Activated T-helper 9 cell treated with anti-CD3 and anti-CD28 coated beads, Interleukin-2, amount 50 U/mL, for 16 hours (primary cell): ENCODE measurements at places on chromosomes 11 and 22.

GRCh38 chr11:2929531-2929949 is 320 bp upstream of the PHLDA2 start:
- DNase-seq: peak; percentile 52

- DNase-seq: no peak
Observed at GRCh38 chr11:126742582-126742981, 258.0 kb downstream of the KIRREL3 start.

DNA sequence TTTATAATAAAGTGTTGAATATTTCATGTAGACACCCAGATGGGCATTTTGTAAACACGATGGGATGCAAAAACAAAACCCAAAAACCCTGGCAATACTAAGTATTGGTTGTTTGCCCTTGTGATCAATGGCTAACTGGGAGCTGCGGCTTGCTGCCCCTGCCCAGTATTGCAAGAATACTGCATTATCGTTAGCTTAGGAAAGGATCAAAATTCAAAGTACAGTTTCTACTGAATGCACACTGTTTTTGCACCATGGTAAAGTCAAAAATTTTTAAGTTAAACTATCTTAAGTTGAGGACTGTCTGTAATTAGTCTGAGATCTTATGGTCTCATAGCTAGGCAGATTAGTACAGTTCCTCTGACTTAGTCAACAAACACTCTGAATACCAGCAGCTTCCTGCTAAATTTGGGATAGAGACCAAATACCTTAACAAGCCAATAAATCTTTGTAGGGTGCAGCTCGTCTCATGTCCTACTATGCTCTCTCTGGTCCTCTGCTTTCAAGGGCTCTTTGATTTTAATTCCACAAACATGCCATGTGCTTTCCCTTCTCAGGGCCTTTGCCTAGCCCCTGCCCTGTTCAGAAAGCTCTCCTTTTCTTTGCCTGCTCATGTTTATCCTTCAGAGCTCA is 4.0 kb downstream of the CCDC90B start:
- DNase-seq: no peak

- no peak for DNase-seq
Observed at GRCh38 chr11:76293189-76293631, 86.9 kb upstream of the WNT11 start.

DNA sequence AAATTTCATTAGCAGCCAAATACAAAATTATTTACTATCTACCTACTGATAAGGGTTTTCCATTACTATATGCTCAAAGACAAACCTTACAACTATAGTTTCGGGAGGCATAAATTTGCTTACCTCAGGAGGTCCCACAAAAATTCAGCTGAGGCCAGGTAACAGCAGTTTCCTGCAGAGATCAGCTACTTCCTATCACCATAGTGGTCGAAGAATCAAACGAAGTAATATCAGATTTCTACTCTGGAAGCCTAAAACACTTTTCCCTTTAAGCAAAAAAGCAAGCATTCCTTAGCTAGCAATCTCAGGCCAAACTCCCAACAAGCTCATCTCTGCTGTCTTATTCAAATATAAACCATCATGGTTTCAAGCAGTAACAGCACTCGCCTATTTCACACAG is 3.1 kb downstream of the NAP1L4 start:
- no peak for DNase-seq

- DNase-seq: no peak
Observed at GRCh38 chr22:17411213-17411612, 42.0 kb downstream of the CECR2 start.

DNA sequence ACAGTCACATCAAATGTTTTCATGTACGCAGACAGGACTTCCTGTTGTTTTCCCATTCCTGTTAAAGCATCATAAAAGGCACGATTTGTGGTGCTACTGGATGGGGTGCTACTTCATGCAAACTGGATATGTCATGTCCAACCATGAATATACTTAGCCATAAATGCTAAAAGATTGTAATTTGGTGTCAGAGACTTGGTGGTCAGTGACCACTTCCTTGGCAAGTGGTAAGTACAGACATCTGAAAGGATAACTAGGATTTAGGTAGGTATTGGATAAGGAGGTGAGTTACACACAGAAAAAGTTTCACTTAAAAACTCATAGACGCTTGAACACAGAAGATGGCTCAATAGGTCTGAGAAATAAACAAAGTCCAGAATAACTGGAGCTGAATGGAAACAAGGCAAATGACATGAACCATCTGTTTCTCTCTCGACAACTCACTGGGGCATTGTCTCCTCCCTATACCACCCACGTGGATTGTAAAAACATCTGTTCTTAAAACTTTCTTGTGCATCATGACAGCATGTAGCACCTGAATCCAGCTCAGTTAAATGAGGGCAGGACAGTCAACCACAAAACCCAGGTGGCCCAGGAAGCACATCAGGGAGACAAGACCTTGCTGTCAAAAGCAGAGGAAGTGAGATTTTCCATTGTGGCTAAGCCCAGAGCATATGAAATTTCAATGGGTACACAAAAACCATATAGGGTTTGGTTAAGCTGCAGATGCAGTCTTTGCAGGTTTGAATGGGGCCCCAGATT is 22.1 kb upstream of the IGLL5 start:
- no peak for DNase-seq

DNA sequence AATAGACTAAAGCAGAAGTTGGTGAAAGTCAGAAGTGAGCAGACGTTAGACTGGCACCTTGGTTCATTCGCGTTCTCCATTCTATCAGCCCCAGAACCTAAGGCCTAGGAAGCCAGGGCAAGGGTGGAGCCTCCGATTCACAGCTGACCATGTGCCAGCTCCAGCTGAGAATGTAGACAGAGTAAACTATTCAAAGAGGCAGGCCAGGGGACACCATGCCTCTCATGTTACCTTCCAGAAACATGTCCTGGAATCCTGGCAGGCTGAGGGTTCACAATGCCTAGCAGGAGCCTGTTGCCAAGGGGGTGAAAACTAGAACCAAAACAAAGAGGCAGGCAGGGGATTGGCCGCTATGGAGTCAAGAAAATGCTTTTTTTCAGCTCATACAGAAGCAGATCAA is 224.4 kb upstream of the POU2AF2 start:
- DNase-seq: no peak

DNA sequence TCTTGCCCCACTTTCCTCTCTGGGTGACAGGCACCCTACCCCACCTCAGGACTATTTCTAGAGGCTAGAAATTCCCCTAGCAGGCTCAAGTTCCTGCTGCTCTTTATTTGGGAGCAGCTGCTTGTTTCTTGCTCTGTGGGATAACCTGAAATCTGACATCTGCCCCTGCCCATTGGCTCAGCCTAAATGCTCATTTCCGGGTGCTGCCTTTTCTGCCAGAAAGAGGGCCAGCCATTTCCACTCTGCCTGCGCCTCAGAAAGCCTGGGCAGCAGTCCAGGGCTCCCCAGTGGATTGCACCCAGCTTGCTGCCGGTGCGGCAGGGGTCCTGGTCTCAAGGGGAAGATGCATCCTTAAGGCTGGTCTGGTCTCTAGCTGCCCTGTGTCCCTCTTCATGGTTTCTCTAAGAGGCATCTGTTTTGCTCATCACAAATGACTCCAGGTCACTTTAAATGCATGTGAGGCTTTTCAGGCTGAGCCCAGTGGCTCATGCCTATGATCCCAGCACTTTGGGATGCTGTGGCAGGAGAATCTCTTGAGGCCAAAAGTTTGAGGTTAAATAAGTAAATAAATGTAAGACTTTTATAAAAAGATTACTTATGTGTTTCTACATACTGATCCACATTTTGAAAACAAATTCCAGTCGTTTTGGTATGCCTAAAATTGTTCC is 10.3 kb upstream of the PNPLA5 start:
- DNase-seq: no peak

GRCh38 chr11:25625094-25625493 is 706.8 kb upstream of the ANO3 start:
- DNase-seq: no peak

- no peak for DNase-seq
Observed at GRCh38 chr11:74636630-74637184, 44.3 kb downstream of the POLD3 start.

DNA sequence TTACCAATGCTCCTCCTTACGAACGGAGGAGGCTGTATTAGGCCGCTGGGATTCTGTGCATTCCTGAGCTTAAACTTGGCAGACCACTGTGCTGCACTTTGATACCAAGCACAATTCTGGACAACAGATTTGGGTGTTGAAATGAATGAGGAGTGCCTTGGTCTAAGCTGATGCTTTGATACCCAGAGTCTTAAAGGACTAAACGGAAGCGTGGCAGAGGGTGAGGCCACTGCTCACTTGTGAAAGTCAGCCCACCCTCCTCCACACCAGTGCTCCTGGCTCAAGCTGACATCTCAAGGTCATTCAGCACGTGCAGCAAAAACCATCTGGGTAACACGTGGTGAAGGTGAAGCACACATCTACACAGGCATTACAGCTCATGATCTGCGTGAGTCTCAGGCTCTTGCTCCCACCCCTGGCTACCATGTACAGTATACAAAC is 85.9 kb downstream of the MICAL3 start:
- DNase-seq: no peak

DNA sequence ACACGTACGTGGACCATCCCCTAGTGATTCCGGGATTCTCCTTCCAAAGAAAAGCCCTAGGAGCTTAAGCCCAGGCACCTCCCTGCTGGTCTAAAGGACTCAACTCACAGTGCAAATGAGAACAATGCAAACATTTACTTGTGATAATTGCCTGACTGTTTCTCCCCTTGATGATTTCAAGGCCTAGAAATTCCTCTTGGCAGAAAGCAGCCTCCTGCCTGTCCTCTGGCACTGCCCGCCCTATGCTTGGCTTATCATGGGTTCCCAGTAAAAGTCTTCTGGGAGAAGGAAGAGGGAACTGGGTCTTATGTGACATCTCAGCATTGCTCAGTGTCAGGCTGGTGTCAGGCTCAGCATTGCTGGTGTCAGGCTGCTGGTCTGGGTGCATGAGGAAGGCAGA is 351.8 kb downstream of the SHANK2 start:
- DNase-seq: no peak

DNA sequence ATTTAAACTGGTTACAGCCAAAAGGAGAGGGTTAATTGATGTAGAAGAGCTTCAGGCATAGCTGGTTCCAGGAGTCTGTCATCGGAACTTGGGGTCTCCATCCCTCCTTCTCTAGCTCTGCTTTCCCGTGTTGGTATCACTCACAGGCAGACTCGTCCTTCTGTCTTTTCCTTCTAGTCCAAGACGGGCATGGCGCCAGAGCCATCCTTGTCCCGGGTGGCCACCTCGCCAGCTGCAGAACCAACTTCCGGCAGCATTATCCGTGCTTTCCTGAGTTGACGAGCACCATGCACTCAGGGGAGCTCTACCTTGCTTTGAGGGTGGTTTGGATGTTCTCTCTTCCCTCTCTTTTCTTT is 14.7 kb downstream of the LINC01488 start:
- no peak for DNase-seq

DNA sequence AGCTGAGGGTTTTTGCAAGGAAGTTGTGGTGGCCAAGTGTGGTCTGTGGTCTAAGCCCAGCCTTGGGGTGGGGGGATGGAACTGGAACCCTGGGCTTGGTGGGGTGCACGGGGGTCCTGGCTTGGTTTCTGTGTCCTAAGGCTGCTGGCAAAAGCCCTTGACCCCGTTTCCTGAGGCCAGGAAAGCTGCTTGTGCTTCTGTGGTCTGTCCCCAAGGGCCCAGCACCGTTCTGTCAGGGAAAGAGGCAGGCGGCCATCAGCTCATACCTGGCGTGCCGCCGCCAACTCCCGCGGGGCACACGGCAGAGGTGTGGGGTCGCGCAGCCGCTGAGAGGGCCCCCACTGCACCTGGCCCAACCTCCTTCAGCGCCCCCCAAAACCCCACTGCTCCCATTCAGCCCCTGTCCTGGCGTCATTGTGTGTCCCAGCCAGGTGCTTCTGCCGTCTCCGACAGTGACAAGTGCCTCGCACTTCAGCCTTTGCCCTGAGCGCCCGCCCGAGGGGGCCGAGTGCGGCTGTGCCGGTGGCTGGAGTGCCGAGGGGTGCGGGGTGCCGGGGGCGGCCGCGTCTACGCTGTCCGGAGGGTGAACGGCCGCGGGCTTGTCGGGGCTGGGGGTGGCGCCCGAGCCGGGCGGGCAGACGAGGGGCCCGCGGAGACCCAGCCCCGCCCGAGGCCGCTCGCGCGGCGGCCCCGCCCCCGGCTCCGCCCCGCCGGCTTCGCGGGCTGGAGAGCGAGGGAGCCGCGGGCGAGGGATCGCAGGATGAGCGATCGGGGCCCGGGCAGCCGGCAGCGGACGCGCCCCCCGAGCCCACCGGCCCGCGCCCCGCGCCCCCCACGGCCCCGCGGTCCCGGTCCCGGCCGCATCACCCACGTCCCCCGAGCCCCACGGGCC is at the start of gene CNIH2:
Gene CNIH2 (plus strand): TSS at position 705 of the 892 bp plus-strand sequence. CDS start 282 bp downstream, outside the sequence.
- DNase-seq: no peak

- DNase-seq: no peak
Observed at GRCh38 chr11:123168955-123169484, 26.0 kb downstream of the CLMP start.

DNA sequence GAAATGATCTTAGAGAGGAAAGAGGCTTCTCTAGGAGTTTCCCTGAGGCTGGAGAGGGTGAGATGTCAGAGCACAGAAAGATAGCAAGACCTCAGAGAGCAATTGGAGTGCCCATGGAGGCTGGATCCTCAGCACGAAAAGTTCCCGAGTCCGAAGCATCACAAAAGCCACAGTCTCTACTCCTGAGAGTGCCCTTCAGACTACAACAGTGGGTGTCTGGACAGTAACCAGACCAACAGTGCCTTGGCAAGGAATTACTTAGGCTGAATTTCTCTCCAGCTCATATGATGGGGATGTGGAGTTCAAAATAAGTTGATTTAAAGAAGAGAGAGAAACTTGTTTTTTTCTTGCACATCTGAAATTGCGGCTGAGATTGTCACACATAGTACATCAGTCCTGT is 31.9 kb upstream of the PSMA1 start:
- DNase-seq: no peak

DNA sequence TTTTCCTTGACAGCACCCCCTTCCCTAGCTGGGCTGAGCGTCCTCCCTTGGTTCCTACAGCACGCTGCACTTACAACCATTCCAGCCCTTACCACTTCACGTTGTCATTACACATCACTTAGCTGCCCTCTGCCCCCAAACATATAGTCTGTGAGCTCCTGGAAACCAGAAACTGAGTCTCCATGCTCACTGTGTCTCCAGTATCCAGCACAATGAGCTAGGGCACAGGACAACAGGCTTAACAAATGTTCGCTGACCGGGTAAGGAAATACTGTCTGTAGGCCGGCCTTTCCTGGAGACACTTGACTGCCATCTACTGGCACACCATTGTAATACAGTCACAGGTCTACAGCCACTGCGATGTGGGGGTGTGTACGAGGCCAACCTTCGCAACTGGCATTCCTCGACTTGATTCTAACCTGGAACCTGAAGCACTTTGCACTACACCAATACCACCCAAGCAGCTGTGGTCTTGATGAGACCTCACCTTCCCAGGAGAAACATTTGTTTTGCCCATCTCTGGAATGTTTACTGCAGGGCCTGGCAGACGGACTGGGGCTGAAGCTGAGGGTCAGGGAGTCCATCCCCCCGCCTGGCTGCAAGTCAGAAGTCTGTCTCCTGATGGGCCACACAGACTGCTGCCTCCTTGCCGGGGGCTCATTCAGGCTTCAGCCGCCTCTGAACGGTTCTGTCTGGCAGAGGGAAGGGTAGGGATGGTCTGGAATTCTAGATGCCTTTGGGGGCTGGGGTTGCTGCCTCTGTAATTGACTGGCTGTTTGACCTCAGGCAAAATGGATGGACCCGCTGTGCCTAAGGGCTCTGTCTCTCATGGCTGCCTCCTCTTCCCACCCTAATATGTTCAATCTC is 72.0 kb downstream of the SYN3 start:
- DNase-seq: no peak

GRCh38 chr11:134124660-134125451 is 56.0 kb downstream of the JAM3 start:
- no peak for DNase-seq
